DMS53 (cell line): ENCODE measurements at places on chromosomes 2 and 18.
A peak's percentile ranks its signal among the peaks of the same experiment; 100 is the strongest.

GRCh38 chr2:177893880-177894279, 178.7 kb downstream of the PDE11A start:
- DNase-seq = no peak

DNA sequence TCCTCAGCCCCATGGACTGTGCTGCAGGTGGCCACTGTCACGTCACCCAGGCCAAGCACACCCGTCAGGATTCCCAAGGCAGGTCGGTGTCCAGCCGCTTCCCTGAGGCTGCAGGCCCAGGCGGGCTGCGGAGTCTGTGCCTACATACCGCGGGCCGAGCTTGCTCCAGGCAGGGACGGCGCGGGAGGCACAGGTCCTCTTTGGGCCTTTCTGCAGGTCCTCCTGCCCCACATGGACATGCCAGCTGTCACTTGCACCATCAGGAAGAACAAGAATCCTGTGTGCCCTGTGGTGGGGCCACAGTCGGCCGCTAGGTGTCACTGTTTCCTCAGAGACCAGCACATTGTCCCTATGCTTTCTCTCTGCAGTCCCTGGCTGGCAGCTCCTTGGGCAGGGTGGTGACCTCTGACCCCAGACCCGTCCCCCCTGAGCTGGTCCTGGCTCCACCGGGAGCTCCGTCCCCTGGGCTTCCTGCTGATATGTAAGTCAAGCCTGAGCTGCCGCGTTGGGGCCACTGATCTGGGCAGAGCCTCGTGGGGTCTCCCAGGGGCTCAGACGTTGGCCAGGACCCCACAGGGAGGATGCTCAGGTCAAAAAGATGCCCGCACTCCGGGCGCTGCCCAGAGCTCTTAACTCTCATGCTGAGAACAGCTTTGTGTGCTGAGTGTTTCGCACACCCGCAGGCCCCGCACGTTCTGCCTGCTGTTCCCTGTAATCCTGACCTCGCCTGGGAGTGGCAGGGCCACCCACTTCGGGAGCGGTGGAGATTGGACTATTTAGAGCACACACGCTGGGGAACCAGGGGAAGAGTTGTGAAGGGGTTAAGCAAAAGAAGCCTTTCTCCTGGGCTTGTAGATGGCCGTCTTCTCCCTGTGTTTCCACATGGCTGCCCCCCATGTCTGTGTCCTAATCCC, 17.3 kb upstream of the AGXT start:
- DNase-seq = peak; percentile 84

GRCh38 chr18:78859686-78860085, 119.9 kb upstream of the SALL3 start:
- DNase-seq = no peak

DNA sequence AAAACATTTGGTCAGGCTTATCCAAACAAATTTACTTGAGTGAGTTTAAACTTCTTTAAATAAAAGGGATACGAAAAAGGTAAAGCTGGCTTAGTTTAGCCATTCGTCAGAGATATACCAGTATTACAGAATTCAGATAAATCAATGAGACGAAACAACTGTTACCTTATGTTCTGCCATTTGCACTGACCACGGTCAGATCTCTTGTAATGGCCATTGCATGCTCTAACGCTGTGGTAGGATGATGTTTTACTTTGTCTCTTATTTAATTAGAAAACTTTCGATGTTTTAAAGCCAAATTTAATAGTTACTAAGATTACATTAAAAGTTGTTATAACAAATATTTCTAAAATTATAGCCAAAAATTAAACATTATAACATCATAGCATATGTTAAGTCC, 1.5 kb downstream of the C18orf54 start:
- no peak for DNase-seq

DNA sequence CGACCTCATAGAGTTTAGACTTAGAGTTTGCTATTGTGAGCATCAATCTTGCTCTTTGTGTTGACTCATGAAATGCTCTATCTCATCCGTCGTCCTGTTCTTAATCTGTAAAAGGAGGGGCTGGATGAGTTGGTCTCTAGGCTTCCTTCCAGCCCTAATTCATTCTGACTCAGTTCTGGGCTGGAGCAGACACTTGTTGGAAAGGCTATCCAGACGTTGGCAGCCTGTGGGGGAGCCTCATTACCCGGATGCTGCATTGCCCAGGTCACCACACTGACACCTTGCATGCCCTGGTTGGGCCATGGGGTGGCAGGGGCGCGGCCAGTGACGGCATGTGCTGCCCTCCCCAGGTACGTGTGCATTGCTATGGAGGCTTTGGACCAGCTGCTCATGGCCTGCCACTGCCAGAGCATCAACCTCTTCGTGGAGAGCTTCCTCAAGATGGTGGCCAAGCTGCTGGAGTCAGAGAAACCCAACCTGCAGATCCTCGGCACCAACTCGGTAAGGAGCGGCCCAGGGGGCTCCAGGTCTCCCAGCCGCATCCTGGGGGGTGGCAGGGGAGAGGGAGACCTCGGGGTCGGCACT, 61.5 kb downstream of the EFR3B start:
- no peak for DNase-seq

DNA sequence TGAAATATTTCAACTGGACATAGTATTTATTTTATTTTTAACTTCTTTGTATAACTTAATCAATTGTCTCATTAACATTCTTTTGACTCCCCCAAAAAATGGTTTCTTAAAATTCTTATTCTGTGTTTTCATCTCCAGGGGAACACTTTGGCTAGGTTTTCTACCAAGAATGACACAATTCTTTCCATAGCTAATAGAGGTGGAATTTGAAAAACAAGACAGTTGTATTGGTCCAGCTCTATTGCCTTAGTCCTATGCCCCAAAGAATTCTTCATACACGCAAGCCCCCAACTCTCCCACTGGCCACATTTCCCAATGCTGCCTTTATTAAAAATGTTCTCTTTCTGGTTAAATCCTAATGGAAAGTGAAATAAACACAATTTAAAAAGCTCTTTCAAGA, 104.7 kb upstream of the PKDCC start:
- no peak for DNase-seq
